GF-D8 (cell line): ENCODE measurements at places on chromosomes 16 and 17.

- no peak for DNase-seq
Observed at GRCh38 chr16:65005696-65006095, 116.2 kb downstream of the CDH11 start.

- DNase-seq, result no peak
Observed at GRCh38 chr16:58853854-58854791, 120.0 kb upstream of the GOT2 start.

DNA sequence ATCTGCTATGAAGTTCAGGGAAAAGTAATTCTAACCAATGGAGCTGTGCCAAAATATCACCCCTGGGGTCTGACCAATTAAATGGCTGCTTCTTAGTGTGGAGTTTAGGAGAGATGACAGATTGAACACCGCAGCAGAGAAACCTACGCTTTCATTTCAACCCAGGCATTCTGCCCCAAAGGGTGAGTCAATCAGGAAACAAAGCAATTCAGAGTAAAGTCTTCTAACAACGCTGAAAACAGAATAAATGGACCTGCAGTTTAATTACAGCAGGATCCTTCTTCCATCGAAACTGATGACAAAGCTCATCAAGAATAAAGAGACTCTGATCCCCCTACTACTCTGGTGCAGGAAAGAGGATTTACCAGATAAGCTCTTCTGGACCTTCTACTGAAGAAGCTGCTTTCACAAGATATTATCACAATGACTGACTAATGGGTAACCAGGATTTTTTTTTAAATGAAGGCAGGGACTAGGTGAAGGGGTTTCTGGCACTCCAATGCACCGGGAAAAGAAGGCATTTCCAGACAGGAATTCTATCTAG, 16.7 kb downstream of the RFFL start:
- DNase-seq, result no peak

DNA sequence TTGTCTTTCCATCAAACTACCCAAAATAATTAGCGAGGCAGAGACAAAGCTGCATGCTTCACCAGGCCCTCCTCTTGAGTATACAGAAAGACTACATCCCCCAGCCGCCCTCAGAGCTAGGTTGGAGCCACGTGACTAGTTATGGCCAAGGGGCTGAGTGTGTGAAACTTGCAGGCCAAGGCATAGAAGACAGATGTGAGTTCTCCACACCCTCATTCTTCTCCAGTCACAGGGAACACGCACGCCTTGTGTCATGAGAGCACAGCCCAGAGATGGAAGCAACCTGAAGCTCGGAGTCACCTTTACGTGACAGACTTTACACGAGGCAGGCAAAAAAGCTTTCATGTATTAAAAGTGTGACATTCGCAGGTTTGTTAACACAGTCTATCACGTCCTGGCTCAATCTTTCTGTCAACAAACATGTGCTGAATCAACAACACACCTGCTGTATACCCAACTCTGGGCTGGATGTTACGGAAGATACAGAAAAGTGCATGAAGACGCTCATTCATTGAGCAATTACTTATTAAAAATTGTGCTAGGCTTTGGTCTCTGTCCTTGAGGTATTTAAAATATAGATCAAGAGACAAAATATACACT, 38.3 kb downstream of the STX8 start:
- no peak for DNase-seq

DNA sequence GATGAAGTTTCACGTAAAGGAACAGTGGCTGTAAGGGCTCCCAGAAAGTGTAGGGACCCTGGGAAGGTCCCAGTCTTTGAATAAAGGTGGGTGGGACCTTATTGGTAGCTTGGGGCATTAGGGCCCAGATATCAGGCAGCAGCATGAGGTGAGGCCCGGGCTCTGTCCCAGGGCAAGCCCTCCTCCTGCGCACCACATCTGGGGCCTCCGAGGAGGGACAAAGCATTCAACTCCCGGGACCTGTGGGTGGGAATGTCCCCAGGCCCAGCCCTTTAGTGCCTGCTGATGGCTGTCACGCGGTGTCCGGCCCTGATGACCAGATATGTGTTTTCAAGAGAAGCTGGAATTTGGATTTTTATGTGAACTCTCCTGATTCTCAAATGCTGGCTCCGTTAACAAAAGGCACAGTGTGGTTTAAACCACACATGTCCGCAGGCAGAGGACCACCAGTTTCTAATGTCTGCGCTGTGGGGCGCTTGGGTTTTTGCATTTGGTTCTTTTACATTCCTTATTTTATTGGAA, 30.4 kb downstream of the RAI1 start:
- no peak for DNase-seq

GRCh38 chr16:48538746-48539484, 71.1 kb downstream of the N4BP1 start:
- DNase-seq, result no peak

- DNase-seq, result no peak
Observed at GRCh38 chr17:77577491-77577890, 381.0 kb upstream of the TNRC6C start.

DNA sequence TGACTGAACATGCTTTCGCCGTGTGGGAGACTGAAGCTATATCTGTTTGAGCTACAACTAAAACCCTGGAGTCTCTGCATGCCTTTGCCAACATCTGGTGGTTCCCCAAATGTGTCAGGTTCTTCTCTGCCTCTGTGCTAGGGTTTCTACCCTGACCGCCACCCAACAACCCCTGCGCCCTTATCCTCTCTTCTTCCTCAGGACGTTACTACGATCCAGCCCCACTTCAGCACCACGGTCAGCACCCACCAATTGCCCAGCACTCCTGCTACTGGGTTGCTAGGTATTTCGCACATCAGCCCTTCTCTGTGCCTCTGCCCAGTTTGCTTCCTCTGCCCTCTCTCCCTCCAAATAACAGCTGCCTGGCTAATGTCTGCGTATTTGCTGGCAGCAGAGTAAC, 106.3 kb upstream of the HSBP1 start:
- DNase-seq, result no peak

DNA sequence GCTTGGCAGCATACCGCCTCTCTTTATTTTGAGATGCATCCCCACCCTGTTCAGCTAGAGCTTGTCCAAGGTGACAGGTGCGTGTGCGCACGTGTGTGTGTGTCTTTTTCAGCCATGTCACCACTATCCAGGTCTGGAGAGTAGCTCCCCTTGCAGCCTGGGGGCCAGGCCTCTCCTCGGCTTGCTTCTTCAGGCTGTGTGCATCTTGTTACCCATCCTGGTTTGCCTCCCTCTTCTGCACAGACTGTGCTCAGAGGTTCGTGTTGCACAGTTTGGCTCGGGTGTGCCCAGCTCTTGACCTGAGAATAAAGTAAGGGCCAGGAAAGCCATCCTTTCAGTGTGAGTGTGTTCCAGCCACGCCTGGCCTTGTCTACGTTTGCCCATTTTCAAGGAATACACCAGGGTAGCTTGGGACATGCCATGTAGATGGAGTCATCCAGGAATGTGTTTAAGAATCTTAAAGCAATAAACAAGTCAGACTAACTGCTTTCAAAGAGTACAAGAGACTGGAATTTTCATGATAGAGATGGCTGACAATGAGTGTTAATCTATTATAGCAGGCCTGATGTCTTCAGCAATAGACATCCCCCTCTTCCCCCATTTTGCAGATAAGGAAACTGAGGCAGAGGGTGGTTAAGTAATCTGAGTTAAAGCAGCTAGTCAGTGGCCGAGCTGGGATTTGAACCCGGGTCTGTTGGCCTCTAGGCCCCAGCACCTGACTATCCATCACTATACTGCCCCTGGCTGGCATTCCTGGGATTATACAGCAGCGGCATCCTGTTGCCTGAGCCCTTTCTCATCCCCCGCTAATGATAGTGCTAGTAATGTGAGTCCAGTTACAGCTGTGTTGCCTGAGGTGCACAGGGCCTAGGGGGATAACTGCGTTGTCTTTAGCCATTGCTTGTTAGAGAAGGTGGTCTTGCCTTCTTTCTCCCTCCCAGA, 77.9 kb downstream of the KSR1 start:
- no peak for DNase-seq

DNA sequence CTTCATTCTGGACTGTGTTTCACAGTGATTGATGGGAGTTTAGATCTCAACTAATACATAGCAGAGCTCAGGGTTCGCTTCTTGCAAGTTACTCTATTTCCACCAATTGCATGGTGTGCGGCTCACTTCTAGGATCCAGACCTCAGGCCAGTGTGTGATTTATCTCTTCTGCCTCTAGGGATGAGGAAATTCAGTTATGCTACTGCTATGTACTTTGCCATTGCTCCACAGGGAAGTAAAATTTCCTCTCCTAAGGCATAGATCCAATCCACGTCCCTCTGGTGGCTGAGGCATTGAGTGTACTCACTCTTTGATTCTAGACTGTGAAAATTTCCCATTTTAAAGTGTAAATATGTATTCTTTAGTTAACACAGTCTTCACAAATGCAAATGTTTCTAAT, 214.1 kb downstream of the HS3ST3B1 start:
- DNase-seq, result no peak

- DNase-seq, result no peak
Observed at GRCh38 chr16:73915140-73915539, 381.5 kb upstream of the PSMD7 start.

DNA sequence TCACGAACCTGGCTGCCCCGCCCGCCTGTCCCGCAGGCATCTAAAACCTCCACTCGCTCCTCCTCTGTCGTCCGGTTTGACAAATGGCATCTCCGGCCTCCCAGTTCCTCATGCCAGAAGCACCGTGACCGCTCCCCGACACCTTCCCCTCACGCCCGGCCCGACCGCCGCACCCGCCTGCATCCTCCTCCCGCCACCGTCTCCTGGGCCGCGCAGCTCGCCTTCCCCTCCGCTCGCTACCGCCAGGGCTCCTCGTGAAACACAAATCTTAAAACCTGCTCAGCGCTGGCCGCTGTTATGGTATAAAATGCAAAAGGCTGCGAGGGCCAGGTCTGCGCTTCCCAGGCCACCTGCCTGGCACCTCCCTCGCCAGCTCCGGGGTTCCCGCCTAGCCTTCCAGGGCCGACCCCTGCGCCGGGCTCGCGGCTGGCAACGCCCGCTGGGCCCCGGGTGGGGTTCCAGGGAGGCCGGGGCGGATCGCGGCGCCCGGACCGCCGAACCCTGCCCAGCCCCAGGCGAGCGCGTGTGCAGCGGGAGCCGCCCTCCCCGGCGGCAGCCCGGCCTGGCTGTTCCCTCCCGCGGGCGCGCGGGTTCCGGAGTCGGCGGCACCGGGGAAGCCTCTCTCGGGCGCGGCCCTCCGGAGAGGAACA, 488 bp downstream of the SPSB3 start:
- no peak for DNase-seq

- no peak for DNase-seq
Observed at GRCh38 chr16:29314292-29314934, 92.1 kb downstream of the NPIPB11 start.

DNA sequence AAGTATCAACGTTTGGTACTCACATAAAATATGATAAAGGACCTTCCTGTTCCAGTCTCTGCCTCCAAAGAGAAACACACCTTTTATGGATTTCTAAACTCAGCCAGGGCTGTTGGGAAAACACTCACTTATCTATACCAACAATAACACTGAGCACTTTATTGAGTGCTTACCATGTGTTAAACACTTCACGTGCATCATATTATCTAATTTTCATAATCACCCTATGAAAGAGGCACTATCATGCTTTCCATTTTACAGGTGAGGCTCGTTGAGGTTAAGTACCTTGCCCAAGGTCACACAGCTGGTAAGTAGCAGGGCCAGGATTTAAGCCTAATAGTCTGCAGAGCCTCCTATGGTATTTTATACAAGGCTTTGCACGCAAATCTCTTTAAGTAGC, 251.5 kb upstream of the SOX9 start:
- no peak for DNase-seq

- peak; percentile 99 for DNase-seq
Observed at GRCh38 chr17:74690409-74690825, 22.3 kb downstream of the CD300LF start.

GRCh38 chr17:29376667-29377270, 13.4 kb upstream of the TAOK1 start:
- DNase-seq, result no peak

DNA sequence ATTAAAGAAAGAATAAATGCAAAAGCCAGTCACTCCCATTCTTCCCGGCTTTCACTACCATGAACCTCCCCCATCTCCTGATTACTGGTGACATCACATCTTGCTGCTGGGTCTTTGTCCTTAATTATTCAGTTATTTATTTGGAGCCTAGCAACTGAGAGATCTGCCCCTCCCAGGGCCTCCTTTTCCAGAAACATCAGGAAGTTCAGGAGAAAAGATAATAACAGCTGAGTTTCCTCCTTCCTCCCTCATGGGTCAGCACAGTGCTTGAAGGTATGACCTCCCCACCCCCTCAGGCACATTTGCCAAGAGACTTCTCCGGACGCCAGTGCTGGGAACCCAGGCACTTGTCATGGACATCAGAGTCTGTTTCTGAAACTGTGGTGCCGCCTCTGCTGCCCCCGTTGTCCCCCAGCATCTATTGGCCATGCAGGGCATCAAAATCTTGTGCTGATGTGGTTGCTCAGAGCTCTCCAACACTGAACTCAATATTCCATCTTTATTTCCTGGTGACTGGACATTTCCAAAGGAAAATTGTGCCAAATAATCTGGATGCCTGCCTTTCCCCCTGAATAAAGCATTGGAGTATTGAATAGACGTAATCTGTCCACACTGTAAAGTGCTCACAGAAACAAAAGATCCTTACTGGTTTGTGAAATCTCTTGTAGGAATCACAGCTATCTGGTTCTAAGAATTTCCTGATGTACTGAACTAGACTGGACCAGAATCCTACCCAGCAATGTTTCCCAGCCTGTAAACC, 71.8 kb downstream of the ZNF18 start:
- no peak for DNase-seq

DNA sequence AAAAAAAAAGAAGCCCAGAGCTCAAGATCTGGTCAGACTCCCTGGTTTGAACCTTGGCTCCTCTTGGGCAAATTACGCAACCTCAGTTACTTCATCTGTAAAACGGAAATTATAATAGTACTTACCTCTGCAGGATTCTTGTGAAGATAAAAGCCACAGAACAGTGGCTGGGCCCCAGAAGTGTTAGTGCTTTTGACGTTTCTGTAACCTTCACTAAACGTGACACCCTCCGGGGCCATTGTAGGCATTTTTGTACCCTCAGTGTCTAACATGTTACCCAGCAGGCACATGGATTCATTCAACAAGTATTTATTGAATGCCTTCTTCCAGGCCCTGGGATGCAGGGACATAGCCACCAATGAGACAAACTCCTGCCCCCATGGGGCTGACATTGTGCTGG, 58.0 kb downstream of the PITPNC1 start:
- peak; percentile 86 for DNase-seq

GRCh38 chr17:7132511-7133094, 18.0 kb upstream of the ASGR2 start:
- DNase-seq, result peak; percentile 8

DNA sequence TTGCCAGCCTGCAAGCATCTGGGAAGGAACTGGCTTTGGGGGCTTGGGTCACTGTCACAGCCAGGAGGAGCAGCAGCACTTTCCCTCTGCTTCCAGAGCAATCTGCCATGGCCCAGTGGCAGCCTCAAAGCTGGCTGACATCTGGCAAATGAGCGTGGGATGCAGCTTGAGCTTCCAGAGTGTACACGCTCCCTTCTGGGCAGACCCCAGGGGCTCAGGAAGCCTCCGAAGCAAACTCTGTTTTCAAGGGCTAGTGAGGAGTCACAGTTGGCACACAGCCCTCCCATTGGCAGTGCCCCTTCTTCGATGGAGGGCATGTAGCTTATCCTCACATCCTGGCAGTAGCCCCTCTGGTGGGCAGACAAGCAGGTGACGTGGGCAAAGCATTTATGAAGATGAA, 249.6 kb downstream of the ENGASE start:
- DNase-seq, result no peak
